ENCODE measurements at places on chromosomes 11 and 22. TPM values are rescaled to one million over a fixed set of nuclear protein-coding genes. Genes with fewer than 3 reads are reported as not detected.

The RHOD gene
- total RNA-seq: 8.1 TPM

The KCTD14 gene
- total RNA-seq: 2.7 TPM

The C11orf42 gene
- not detected for total RNA-seq

The BCL2L13 gene
- 109 TPM for total RNA-seq

The YPEL1 gene
- 26.9 TPM for total RNA-seq

The MMP1 gene
- not detected for total RNA-seq
